ENCODE measurements at places on chromosomes 11 and 22.
A peak's percentile ranks its signal among the peaks of the same experiment; 100 is the strongest.

DNA sequence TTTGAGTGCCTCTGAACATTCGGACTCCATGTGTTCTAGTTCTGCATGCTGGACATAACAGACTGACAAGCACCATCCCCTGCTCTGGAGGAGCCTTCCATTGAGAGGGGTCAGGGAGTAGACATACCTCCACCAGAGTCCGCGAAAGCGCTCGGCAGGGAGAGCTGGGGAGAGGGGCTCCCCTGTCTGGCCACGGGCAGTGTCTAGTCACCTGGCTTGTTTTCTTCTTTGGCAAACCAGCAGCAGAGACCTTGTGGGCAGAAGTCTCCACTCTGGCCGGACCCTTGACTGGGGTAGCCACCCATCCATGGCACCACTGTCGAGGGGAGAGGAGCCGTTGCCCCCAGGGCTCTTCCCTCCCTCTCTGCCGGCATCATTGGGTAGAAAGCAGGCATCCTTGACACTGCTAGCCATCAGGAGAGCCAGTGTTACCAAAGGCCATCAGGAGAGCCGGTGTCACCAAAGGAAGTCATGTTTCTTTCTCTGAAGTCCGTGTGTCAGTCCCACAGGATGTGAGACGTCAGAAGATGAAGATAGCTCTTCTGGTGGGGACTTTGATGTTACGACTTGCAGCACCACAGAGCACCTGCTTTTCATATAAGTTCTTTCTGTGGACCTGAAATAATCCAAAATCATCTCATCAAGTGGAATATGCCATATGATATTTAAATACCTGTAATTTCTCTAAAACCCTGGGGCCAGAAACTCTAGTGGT is 305.6 kb downstream of the TBC1D22A start:
- no peak for DNase-seq

DNA sequence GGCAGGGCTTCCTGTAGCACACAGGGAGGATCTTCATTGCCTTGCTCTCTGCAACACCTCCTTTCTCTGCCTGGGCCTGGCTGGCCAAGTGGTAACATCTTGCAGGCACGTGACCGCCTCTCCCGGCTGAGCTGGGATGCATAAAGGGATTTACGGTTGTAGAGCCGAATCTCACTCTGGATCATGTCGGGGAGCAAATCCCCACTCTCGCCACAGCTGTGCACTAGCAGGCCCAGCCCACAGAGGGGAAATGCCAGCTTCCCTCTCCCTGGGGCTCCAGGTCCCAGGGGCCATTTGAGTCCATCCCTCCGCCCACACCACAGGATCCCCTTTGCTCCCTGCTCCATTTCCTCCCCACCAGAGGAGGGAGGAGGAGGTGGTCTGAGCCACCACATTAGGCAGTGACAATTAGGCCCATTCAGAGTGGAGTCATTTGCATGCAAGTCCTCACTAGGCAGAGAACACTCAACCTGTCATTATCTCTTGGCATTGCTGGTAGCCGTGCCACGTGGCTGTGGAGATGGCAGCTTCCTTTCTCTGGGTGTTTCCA is 196.7 kb downstream of the DSCAML1 start:
- DNase-seq, result no peak

GRCh38 chr11:67456068-67456705 is 1.0 kb downstream of the CABP4 start:
- DNase-seq, result no peak

DNA sequence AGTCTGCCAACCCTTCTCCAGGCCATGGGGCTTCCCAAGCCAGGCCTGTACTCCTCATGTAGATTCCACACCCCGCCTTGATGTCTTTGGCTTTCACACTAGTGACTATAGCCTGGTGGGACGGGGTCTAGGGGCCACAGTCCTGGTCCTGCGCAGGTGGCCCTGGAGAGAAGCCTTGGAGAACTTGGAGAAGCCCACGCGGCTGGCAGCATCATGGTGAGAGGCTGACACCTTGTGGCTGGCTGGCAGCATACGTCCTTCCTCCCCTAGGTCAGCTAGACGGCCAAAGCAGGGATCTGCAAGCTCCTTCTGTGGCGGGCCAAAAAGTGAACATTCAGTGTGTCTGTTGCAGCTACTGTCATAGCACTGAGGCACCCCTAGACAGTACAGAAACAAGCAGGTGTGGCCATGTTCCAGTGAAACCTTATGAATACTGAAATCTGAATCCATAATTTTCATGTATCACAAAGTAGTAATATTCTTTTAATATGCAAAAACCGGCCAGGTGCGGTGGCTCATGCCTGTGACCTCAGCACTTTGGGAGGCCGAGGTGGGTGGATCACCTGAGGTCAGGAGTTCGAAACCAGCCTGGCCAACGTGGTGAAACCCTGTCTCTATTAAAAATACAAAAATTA is 42.0 kb downstream of the FAM83F start:
- peak; percentile 70 for DNase-seq

DNA sequence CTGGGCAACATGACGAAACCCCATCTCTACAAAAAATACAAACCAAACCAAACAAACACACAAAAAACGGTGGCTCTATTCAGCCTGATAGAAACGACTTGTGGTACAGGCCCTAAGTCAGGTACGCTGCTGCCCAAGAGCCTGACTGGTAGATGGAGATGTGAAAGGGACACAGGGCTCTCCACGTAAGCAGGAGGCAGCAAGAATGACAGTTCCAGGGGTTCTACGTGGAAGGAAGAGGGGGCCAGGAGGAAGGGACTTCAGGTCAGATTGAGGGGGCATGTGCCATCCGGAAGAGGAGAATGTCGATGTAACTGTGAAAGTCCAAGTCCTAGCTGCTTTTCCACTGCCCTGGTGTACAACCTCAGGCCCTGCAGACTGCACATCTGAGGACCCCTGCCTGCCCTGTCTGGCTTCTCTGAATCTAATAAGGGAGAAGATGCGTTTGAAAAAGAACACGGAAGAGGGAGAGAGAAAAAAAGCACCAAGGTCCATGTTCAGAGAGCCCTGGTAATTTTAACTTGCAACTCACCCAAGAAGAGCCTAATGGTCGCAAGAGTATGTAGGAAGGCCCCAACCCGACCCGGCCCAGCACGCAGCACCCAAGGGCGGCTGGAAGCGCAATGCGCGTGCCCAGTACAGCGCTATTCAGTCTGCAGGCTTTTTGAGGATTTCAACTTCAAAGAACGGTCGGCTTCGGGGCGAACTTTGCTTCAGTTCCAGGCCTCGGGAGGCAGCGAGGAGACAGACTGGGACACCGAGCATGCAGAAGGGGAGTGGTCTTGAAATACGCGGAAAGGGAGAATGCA is 909 bp upstream of the ZNRD2 start:
- no peak for DNase-seq

- DNase-seq, result no peak
Measured at GRCh38 chr11:117851106-117851505, 25.4 kb downstream of the FXYD6 start.

- DNase-seq, result no peak
Measured at GRCh38 chr11:111012491-111012890, 233.0 kb upstream of the POU2AF2 start.

- DNase-seq, result no peak
Measured at GRCh38 chr11:34988294-34989255, 72.2 kb downstream of the PDHX start.

DNA sequence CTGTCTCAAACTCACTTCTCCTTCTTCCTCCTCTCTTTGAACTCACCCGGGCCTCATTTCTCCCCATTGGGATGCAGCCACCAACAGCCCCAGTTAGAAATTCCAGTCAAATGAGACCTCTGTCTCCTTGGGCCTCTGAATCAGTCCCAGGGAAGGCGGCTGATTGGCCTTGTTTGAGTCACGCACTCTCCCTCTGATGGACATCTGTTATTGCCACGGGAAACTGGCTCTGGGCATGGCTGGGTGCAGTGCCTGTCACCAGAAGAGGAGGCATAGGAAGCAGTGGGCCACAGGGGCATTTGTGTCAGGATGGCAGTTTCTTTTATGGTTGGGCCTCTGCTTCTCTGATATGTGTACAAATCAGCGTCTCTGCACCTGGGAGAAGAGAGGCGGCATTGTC is 9.6 kb upstream of the WNT11 start:
- DNase-seq, result no peak

GRCh38 chr22:50581950-50582492 is 628 bp downstream of the CHKB start:
- no peak for DNase-seq

GRCh38 chr11:100593291-100593690 is 93.8 kb upstream of the ARHGAP42 start:
- no peak for DNase-seq

DNA sequence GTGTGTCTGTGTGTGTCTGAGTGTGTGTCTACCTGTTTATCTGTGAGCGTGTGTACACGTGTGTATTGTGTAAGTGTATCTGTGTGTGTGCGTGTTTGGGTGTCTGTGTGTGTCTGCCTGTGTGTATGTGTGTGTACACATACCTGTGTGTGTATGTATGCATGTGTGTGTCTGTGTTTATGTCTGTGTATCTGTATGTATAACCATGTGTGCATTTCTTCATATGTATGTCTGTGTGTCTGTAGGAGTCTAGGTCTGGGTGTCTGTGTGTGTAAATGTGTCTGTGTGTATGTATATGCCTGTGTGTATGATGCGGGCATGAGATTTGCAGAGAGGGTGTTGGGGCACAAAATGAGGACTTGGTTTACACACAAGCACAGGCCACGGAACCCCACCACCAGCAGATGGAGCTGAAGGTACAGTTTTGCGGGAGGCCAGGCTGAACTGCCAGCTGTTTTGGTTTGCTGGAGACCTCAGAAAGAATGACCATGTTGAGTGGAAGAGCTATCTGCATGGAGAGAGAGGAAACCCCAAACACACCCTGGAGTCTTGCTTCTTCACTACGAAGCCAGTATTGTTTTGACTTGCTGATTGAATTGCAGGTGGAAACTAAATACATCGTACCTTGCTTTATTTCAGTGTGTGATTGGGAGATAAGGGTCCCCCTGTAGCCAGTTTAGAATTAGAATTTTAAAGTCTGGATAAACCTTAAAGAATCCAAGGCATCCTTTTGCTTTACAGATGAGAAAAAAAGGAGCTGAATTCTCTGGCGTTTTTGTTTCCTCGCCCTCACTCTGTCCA is 497.2 kb downstream of the NTM start:
- no peak for DNase-seq

- DNase-seq, result no peak
Measured at GRCh38 chr11:205221-206001, 1.8 kb downstream of the BET1L start.
